ENCODE measurements at places on chromosomes 11 and 22.
A peak's percentile ranks its signal among the peaks of the same experiment; 100 is the strongest.

DNA sequence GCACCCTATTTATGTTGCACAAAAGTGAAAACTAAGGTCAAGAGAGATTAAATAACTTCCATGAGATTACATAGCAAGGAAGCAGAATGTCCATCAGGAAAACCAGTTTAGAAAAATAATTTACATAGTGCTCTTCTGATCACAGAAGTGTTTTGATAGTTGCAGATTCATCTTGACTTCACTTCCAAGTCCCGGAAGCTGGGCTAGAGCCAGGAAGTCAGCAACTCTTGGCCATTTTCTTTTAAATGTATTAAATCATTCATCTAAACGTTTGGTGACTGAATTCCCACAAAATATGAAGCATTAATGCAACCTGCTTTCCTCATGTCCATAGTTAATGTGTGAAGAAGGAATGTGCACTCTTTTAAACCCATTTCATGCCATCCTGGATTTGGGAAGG lies 29.7 kb downstream of the APLP2 start:
- DNase-seq, result no peak

GRCh38 chr22:22047266-22047665 lies 64.7 kb upstream of the TOP3B start:
- no peak for DNase-seq

DNA sequence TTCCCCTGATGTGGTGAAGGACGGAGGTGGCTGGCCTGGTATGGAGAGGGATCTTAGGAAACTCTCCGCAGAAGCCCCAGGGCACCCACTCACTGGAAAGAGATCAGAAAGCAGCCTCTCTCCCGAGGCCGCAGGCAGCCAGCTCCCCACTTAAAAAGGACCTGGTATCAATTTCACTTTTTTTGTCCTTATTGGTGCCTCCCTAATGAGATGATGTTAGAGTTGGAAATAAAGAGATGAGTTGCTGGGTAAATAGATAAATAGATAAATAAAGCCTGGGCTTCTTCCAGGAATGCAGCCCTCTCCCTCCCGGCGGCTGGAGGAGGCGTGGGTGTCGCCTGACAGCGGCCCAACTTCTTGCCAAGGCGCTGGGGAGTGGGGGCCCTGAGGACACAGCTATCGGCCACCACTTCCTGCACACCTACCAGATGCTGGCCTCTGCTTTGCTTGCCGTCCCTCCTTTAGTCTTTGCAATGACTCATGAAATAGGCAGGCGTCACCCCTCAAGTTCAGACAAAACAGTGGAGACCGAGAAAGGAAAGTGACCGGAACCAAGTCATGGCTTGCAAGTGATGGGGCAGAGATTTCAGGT lies 42.9 kb downstream of the LINC01488 start:
- no peak for DNase-seq

- DNase-seq, result no peak
These were observed 9.3 kb downstream of the MSANTD4 start for GRCh38 chr11:106012744-106013143.

- no peak for DNase-seq
These were observed 3.9 kb upstream of the TRIM34 start for GRCh38 chr11:5620651-5621521.

GRCh38 chr11:45173064-45173463 lies 26.6 kb downstream of the PRDM11 start:
- no peak for DNase-seq

DNA sequence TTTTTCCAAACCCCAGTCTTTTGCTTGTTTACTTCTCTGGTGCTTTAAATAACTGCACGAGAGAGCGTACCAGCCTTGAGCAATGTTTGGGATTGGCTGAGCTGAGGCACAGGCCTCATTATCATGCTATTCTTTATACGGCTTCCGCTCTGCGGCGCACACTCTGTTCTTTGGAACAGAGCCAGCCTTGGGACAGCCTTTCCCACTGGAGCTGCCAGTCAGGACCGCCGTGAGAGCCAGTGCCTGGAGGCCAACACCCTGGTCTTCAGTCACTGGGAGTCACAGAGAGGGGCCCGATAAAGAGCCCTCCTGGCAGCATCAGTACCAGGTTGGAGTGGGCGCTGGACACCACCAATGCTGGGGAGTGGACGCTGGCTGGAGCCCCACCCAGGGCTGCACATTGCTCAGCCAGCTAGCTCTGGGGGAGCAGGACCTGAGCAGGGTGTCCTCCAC lies 125.6 kb downstream of the BCR start:
- DNase-seq, result peak; percentile 21

DNA sequence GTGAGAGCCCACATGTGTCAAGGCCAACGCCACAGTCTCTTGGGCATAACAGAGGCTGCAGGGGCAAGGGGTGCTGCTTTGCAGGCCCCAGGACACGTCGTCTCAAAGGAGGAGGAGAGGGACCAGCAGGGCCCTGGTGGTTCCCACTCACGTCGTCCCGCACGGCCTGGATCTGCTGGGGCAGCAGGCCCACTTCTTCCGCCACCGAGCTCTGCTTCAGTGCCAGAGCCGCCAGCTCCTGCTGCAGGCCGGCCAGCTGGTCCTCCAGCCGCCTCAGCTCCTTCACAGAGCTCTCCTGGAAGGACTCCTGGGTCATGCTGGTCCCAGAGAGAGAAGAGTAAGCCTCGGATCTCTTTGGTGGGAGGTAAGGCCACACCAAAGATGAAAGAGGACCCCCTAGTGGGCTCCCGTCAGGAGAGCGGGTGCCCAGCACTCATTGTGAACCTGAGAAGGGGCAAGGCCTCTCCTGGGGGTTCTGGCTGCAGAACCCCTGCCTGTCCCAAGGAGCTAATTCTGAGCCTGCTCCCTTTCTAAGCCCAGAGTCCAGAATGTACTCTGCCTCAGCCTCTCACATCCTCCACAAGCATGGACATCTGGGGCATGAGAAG lies 15.6 kb downstream of the SUN2 start:
- no peak for DNase-seq

DNA sequence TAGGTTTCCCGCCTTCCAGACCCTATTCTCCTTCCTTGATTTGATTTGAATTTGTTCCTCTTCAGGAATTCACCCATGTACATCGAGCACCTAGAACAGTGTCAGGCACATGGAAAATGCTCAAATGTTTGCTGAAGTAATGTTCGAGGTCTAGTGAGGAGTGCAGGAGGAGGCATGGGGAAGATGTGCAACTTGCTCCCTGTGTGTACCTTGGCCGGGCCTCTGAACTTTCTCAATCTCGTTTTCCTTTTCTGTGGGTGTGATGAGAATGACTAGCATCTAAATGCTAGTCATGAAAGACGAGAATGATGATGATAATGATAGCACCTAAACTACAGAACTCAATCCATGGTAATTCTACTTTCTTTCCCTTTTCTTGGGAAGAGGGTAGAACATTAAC lies 279.1 kb upstream of the PLET1 start:
- no peak for DNase-seq

GRCh38 chr11:69906453-69906907 lies 87.3 kb upstream of the FGF3 start:
- no peak for DNase-seq

DNA sequence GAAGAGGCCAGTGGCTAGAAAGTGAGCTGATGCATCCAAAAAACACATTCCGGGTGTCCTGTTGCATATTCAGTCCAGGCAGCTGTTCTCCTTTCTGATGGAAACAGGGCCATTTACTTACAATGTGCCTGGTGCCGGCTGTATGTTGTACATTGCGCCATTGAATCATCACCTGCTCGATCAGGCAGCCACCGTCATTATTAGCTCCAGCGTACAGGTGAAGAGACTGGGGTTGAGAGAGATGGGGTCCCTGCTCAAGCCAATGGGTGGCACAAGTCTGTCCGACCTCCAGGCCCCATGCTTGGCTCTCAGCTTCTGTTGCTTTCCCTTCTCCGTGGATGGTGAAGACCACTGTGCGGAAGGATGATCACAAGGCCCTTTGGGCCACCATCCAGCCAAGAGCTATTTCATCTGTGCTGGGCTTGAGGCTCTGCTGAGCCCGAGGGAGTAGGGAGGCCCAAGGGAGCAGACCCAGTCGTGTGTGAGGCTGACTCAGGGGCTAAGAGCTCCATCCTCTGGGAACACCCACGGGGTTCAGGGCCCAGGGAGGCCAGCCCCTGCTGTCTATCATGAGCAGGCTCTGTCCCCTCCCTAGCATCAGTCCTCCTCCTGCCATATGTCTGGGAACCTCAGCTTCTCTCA lies 20.7 kb upstream of the EMID1 start:
- DNase-seq, result no peak

- no peak for DNase-seq
These were observed 19.0 kb upstream of the STK33 start for GRCh38 chr11:8613036-8613435.

GRCh38 chr22:41296826-41297667 lies 4.3 kb upstream of the ZC3H7B start:
- no peak for DNase-seq

DNA sequence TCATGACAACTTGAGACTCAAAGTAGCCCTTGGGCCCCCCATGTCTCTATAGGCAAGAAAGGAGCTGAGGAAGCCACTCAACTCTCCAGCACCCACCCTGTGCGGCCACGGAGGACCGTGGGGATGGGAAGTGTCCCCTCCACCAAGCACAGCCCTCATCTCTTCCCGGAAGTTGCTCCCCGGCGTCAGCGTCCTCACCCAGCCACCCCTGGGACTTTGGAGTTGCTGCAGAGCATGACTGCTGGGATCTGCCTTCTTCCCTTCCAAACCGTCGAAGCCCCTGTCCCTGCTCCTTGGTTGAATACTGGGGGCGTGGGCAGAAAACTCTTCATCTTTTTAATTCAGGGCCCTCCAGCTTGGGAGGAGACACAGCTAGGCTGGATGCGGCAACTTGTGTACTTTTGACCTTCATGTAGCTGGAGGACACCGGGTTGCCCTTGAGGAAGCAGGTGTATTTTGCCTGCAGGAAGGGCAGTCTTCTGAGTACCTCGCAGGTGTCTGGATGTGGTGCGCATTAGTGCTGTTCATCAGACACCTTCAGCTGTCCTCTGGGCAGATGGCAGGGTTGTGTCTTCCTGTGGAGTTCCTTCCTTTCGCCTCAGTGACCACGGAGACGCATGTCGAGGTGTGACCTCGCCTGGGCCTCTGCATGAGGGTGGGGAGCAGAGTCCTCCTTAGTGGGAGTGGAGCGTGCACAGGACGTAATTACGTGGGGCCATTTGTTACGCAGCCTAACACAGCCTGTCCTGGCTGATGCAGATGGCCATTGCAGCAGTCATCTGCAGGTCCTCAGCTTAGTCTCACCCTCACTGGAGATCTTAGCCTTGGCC lies 12.2 kb upstream of the IFITM3 start:
- no peak for DNase-seq
